NCI-H1105 treated with DMSO at 0.1 percent for 48 hours (cell line): ENCODE measurements at places on chromosomes 2 and 18.
A peak's percentile ranks its signal among the peaks of the same experiment; 100 is the strongest.

DNA sequence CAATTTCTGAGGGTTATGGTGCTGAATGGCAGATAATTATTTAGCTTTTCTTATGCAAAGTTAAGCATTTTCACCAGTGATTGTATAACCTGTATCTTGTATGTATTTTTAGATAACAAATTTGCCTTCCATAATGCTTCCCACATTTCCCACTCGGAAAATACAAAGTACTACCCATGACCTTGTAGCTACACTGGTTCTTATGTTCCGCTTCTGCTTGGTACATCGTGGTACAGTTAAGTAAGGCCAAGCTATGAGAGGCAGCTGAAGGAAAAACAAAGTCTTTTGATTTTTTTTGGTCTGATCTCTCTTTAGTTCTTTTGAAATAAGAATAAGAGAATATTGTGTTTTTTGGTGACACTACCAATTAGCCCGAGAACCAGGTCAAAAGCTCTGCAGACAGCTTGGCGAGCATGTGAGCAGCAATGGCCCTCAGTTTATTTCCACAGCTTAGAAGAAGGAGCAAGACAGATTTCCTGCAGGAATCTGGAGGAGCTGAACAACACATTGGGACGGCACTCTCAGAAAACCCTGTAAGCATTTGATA is 26.8 kb downstream of the SH3YL1 start:
- DNase-seq = no peak

- peak; percentile 53 for DNase-seq
Observed at GRCh38 chr18:34492652-34493051, 217.4 kb upstream of the DTNA start.

GRCh38 chr2:215022418-215022817 is 116.0 kb downstream of the ABCA12 start:
- no peak for DNase-seq

DNA sequence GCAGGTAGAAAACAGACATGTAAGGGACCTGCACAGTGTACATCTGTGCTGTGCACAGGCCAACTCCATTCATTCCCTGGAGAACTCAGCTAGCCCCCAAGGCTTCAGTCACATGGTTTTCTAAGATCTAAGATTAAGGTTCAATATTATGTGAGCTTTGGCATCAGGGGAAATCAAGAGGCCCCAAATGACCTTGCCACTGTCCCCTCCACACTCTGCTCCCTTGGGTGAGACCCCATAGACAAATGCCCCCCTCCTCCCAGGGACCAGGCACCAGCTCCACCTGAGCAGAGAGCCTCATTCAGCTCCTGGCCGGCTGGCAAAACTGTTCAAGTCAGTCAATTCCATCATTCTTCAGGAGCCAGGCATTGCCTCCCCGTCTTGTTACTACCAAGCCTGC is 93.6 kb upstream of the TMEM18 start:
- DNase-seq = no peak

- DNase-seq = no peak
Observed at GRCh38 chr2:40859617-40860016, 407.7 kb upstream of the SLC8A1 start.

GRCh38 chr2:112345030-112346027 is 69.9 kb downstream of the ZC3H6 start:
- no peak for DNase-seq

DNA sequence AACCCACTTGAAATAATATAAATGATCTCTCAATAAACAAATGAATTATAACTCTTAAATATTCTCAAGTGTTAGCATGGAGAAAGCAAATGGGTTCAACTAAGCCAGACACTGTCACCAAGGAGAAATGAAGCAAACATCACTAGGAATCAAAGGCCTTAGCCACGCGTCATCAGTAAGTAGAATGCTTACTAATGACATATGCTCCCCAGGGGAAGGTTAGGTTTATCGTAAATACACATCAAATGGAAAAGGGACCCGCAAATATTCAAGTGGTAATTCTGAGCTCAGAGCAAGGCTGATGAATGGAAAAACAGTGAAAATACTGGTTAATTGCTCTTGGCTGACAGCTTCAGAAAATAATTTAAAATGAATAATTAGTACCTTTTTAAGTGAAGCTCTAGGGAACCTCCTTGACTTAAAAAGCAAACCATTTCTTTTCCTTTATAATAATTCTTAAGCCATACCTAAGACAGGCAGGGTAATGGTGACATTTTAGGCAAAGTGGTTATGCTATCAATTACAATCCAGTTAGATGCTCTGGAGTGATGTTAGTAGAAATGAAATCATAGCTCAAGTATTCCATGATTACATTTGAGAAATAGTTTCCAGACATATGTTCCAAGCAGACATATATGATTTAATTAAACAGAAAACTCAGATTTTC is 101.5 kb downstream of the ALPK2 start:
- peak; percentile 62 for DNase-seq

GRCh38 chr2:123532126-123532525 is 493.0 kb upstream of the CNTNAP5 start:
- no peak for DNase-seq

- DNase-seq = no peak
Observed at GRCh38 chr2:188966079-188966571, 8.0 kb upstream of the COL3A1 start.

DNA sequence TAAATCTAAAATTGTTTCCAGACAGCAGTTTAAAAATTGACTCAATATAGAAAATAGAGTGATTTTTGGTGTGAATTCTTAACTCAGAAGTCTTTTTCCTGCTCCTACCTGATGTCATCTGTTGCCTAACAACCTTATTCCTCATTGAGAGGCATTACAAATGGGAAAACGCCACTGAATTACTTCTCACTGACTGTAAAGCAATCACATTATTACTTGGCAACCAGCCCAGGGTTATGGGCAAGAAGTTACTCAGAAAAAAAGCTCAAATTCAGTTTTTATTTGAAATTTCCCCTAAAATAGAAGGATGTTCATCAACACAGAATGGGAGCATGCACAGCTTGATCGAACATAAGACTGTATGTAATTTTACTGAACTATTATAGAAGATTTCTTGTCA is 201.8 kb upstream of the GULP1 start:
- DNase-seq = peak; percentile 52

DNA sequence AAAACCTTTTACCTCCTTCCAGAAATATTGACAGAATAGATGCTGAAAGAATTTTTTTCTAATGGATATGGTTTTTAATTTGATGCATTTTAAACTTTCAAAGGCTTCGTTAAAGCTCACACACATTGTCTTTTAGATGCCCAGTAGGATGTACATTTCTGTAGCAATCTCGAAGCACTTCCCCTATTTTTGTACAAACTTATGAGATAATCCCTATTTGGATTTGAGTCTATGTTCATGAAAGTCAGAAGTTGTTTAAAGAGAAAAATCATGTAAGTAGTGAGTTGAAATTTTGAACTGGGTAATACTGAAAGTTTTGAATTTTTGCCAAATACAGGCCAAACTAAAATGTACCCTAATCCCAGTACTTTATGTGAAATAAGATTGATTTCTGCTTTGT is 38.1 kb upstream of the MMADHC start:
- DNase-seq = no peak

GRCh38 chr18:21739604-21740537 is 721 bp upstream of the MIB1 start:
- no peak for DNase-seq

- DNase-seq = no peak
Observed at GRCh38 chr2:199356412-199356811, 101.3 kb downstream of the SATB2 start.

GRCh38 chr18:3066341-3067110 is 53.6 kb upstream of the LPIN2 start:
- DNase-seq = no peak

- DNase-seq = no peak
Observed at GRCh38 chr2:239700686-239701345, 300.0 kb upstream of the HDAC4 start.

GRCh38 chr2:219684721-219685689 is 57.6 kb downstream of the SLC4A3 start:
- DNase-seq = peak; percentile 80

GRCh38 chr2:113056521-113056920 is 2.5 kb upstream of the IL36RN start:
- no peak for DNase-seq

DNA sequence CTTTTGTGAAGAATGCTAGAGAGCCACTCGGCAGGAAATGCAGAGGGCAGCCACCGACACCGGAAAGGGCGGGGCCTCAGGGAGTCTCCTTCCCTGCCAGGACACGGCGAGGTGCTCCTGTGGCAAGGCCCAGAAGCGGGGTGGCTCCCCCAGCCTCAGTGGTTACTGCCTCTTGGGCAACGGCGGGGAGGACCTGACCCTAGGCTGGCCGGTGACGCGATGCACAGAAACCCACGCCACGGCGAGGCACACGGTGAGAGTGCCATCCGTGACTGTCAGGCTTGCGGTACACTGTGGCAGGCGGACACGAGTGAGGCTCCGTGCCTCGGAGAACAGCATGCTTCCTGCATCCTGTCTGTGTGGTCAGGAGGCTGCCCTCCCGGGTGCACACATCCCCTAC is 47.8 kb downstream of the ZAP70 start:
- no peak for DNase-seq

GRCh38 chr2:60331115-60331809 is 222.2 kb downstream of the BCL11A start:
- DNase-seq = peak; percentile 48

GRCh38 chr2:168159754-168160585 is 87.4 kb downstream of the STK39 start:
- DNase-seq = no peak

DNA sequence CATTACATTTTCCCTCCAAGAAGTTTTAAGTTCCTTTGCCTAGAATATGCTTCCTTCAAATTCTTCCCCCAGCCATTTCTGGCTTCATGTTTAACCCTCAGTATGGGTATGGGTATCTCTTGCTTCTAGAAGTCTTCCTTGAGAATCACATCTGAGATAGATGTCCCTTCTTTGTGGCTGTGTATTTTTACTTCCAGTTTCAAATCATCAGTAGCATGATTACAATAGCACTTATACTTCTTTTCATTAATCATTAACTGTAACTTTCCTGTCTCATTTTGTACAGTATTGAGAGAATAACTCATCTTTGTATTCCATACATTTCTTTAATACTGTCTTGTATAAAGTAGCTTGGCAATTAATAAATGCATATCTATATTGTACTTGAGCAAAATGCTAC is 17.3 kb upstream of the PDE1A start:
- no peak for DNase-seq

DNA sequence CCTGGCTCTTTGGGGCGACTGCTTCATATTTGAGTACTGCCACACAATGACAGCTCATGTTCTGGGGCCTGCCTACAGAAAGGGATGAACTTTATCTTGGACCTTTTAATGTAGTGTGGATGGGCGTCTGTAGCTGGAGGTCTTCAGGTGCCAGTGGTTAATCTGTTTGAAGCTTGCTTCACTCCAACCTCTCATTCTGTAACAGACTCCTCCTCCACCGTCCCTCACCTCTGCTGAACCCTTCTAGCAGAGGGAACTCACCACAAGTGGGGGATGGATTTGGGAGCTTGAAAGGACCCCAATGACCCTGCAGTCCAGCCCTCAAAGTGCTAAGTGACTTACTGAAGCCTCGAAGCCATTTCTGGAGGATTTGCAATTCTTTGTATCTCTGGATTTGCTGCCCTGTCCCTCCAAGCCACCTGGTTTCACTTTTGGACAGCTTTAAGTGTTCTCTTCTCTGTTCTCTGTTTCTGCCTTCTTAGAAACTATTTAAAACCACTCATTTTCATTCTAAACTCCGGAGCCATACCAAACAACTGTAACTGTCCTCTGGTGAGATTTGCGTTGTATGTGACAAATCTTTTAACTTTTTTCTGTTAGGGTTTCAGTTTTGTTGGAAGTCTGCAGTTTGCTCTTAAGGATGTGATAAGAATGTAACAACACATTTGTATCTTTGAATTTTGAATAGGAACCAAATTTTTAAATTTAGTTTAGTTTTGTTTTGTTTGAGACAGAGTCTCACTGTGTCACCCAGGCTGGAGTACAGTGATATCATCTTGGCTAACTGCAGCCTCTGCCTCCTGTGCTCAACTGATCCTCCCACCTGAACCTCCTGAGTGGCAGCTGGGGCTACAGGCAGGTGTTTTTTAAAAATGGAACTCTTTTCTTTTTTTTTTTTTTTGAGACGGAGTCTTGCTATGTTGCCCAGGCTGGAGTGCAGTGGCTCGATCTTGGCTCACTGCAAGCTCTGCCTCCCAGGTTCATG is 37.0 kb upstream of the CASP8 start:
- no peak for DNase-seq

DNA sequence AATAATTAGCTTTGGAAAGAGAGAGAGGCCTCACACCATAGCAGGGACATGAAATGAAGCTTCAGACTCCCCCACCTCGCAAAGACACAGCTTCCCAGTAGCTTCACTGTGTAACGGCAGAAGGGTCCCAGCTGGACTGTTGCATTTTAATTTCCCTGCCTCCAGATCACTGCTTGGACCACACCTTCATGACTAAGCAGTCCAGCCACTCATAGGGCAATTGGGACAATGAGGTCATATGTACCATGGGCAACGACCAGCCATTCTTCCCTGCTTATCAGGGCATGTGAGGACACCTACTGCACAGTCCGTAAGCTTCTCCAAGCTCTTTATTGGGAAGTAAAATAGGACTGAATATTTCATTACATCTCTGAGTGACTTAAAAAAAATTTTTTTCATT is 183.0 kb downstream of the MREG start:
- no peak for DNase-seq

- no peak for DNase-seq
Observed at GRCh38 chr2:129078548-129078947, 759.9 kb upstream of the HS6ST1 start.

DNA sequence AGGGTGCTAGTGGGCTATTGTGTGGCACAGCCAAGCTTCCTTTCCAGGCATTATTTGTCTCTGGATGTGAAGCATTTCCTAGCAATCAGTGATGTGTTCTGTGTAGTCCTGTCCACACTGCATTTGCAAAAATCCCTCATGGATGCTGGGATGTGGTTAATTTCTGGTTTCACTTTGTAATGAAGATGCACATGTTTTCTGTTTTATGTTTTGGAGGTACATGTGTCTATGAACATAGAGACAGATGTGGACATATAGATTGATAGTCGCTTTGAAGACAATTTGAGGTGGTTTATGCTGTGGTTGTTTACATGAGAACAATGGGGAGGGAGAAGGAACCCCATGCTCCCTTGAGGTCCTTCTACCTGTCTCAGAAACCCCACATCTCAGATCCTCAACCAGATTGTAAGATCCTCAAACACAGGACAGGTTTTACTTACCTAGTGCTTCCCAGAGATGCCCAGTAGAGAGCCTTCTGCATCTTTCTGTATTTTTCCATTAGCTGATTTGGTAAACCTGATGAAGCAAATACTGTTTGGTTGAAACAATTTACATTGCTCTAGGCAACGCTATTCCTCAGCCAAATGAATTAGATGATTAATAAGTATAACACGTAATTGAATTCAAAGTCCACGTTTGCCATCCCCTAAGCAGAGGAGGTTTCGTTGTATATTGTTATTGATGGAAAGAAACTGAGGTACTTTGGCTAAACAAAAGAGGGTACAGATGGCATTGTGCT is 204.4 kb downstream of the SPP2 start:
- DNase-seq = no peak
